ENCODE measurements at places on chromosomes 1 and 21.

GRCh38 chr1:199959033-199959774 is 68.3 kb upstream of the NR5A2 start:
- DNase-seq = no peak

DNA sequence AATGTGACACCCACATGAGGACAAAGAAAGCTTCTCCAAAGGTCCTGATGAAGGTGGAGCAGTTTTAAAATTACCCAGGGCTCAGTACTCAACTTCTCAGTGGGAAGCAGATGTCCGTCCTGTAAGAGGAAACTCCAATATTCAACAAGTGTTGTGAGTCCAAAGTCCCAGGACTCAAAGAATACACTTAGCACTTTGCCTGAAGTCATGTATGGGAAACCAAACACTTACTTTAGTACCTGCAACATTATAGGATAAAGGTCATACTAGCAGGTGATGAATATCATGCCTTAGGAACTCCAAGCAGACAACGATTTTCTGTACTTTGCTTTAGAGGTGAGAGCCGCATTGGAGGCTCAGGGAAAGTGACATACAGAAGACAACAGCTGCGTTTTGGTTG is 37.2 kb upstream of the ST6GALNAC3 start:
- DNase-seq = no peak

DNA sequence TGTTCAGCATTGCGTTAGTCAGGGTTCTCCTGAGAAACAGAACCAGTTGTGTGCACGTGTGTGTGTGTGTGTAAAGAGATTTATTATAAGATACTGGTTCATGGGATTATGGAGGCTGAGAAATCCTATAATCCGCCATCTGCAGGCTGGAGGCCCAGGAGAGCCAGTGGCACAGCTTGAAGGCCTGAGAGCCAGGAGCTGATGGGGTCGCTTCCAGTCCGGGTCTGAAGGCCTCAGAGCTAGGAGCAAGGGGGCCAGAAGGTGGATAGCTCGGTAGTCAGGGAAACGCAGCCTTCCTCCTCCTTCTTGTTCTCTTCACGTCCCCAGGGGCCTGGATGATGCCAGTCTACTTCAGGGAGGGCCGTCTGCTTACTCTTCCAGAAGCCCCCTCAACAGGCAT is 37.7 kb downstream of the FAAP20 start:
- no peak for DNase-seq

DNA sequence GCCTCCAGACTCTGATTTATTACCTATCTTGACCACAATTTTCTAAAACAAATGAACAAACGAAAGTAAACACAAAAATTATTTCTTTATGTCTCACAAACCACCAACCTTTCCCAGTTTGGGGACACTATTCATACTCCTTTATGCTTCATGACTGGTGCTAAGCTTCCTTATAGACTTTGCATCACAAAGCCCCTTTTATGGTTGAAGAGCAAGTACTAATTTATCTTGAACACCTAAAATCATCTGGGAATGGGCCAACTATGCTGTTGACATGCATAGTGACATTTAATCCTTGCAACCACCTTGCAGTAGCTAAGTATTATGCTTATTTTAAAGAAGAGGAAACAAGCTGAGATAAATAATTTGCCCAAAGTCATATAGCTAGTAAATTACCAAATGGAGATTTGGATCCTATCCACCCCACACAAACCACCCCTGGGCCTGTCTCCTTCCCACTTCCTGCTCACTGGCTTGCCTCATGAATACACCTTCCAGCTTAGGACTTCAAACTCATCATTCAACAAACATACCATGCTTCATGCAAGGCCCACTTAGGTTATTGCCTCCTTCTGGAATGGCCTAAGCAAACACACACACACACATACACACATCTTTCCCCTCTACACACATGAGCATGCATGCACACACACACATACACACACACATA is 192.2 kb downstream of the PLPP3 start:
- DNase-seq = no peak

GRCh38 chr1:38014724-38015424 is 2.3 kb downstream of the UTP11 start:
- DNase-seq = no peak

GRCh38 chr21:42010507-42011495 is 641 bp upstream of the ZBTB21 start:
- no peak for DNase-seq

- DNase-seq = no peak
Observed at GRCh38 chr1:146020058-146021049, 1.2 kb downstream of the HJV start.

- no peak for DNase-seq
Observed at GRCh38 chr1:232578651-232579195, 51.2 kb downstream of the SIPA1L2 start.

DNA sequence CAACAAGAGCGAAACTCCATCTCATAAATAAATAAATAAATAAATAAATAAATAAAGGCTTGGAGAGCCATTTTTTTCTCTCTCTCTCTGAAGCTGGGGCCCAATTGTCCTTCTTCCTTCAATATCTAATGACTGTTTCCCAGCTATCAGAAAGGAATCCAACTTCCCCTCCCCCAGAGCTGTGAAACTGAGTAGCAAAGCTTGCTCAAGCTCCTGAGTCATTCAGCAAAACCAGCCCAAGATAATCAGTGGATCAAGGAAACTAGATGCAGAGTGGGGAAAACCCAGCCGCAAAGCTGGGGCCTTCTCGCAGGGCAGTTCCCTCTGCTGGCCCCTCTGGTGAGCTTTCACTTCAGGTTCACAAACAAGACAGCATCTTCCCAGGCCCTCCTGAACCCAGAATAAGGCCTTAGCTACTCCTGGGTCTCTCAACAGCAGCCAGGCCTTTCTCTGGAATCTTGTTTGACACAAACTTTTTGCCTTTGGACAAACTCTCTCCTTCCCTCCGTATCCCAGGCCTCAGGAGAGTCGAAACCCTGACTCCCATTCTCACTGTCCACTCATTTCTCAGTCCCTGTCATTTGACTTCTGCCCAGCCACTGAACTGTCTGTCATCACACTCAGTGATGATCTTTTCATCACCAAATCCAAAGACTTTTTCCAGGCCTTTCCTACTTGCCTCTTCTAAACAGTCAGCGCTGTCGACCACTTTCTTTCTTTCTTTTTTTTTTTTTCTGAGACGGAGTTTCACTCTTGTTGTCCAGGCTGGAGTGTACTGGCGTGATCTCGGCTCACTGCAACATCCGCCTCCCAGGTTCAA is 18.0 kb upstream of the PTP4A2 start:
- peak; percentile 77 for DNase-seq

- DNase-seq = no peak
Observed at GRCh38 chr1:119673171-119673940, 25.3 kb upstream of the ZNF697 start.

GRCh38 chr1:110879758-110880606 is 7.0 kb downstream of the CD53 start:
- DNase-seq = no peak

GRCh38 chr1:12208764-12209494 is 20.9 kb upstream of the VPS13D start:
- DNase-seq = peak; percentile 91

DNA sequence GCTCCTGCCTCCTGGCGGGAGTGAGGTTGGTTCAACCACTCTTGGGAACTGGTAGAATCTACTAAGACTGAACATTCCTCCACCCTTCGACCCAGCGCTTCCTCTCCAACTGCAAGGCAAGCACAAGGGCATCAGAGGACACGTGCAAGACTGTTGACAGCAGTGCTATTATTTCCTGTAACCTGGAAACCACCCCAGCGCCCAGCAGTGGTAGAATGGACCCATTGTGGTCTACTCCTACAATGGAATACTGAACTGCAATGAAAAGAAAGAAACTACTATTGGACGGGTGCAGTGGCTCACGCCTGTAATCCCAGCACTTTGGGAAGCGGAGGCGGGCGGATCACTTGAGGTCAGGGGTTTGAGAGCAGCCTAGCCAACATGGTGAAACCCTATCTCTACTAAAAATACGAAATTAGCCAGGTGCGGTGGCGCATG is 33.0 kb upstream of the TARDBP start:
- DNase-seq = no peak

DNA sequence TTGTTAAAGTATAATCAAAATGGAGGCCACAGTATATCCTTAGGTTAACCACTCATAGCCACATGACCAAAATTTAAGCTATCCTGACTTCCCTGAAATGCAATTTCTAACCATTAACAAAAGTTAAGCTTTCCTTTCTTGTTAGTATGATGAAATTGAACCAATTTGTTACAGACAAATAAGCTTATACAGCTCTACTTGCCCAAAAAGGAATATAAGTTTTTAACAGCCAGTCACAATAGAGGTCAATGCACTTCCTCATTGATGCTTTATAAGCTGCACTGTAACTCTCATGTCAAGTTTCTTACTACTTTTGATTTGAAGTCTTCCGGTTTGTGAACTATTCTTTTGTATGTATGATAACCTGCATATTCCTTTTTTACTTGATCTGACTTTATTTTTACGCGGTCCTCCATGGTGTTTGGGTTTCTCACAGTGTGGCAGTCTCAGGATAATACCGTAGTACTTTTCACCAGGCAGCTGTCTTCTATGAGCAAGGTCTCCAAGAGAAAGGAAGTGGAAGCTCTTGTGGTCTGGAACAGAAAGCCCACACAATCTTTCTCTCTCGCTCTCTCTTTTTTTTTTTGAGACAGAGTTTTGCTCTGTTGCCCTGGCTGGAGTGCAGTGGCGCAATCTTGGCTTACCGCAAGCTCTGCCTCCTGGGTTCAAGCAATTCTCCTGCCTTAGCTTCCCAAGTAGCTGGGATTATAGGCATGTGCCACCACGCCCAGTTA is 331.6 kb downstream of the SRGAP2C start:
- no peak for DNase-seq

- no peak for DNase-seq
Observed at GRCh38 chr1:150873521-150873920, 2.9 kb downstream of the ARNT start.

- peak; percentile 61 for DNase-seq
Observed at GRCh38 chr1:37362594-37363385, 111.6 kb upstream of the ZC3H12A start.

GRCh38 chr21:38768471-38769063 is 37.2 kb upstream of the ETS2 start:
- DNase-seq = no peak

- no peak for DNase-seq
Observed at GRCh38 chr1:39683591-39684312, 7.5 kb downstream of the HPCAL4 start.

Data from right forelimb (tissue), 1 donor.